Thoracic aorta endothelial cell (primary cell): ENCODE measurements at places on chromosomes 5 and 9. TPM values are rescaled to one million over a fixed set of nuclear protein-coding genes. Genes with fewer than 3 reads are reported as not detected.

The ZBTB26 gene
- total RNA-seq: 6.0 and 6.3 TPM in 2 replicates

The PRLR gene
- not detected in 2 replicates for total RNA-seq

The FASTKD3 gene
- 18.9 and 22.7 TPM in 2 replicates for total RNA-seq

The PCDHA3 gene
- 0.13 and 0.14 TPM in 2 replicates for total RNA-seq

The ABCA2 gene
- total RNA-seq: 11.0 and 12.3 TPM in 2 replicates

The KLF9 gene
- 27.7 and 39.8 TPM in 2 replicates for total RNA-seq

The GRM6 gene
- total RNA-seq: not detected in 2 replicates

The RMRP gene
- 17,175 and 23,866 TPM in 2 replicates for total RNA-seq

The WDR55 gene
- total RNA-seq: 25.3 and 26.6 TPM in 2 replicates

The GABRB2 gene
- total RNA-seq: not detected in 2 replicates

The CCL27 gene
- total RNA-seq: not detected in 2 replicates

The TRPM3 gene
- total RNA-seq: 3.1 and 6.1 TPM in 2 replicates
